ENCODE measurements at places on chromosomes 12 and 14. TPM values are rescaled to one million over a fixed set of nuclear protein-coding genes. Genes with fewer than 3 reads are reported as not detected.
A peak's percentile ranks its signal among the peaks of the same experiment; 100 is the strongest.

PLEKHG7 gene
- total RNA-seq, result 0.18 TPM

TCL1A gene
- total RNA-seq, result 0.40 TPM

- no peak for DNase-seq
Observed at GRCh38 chr12:252636-253035, 10.0 kb downstream of the SLC6A13 start.

DNA sequence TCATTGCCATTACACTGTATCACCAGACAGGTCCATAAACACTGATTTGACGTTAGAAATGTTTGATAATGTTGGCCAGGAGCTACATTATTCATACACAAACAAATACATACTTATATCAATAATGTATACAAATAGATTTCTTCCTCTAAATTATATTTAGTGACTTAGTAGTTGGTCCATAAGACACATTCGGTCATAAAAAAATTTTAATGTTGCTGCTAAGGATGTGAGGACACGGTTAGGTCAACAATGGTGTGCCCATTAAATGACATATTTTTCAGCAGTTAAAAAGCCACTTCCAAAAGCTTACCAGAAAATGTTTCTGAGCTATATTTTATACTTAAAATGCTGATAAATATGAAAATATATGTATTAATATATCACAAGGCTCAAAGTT, 1148.7 kb upstream of the TMEM132C start:
- DNase-seq, result no peak

DNA sequence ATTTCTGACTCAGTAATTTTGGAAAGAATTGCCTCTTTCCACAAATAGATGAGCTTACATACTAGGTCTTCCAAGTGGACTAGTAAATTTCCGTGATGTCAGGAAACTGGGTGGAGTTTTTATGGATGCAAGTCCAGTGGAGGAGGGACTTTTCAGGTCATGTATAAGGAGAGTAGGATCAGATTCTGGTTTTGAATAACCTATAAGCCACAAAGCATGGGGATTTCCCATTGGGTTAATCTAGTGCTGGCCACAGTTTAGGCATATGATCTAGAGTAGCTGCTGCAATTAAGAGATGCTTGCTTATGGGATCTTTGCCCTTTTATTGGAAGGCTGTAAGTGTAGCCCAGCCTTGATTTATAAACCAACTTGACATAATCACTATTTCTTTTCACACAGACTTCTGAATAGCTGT, 33.8 kb downstream of the STK38L start:
- DNase-seq, result peak; percentile 84

Measured in muscle of leg (tissue), 16 donors.